Left ventricle myocardium superior (tissue), 1 donor: ENCODE measurements at places on chromosomes 6 and 20. TPM values are rescaled to one million over a fixed set of nuclear protein-coding genes. Genes with fewer than 3 reads are reported as not detected.

DNA sequence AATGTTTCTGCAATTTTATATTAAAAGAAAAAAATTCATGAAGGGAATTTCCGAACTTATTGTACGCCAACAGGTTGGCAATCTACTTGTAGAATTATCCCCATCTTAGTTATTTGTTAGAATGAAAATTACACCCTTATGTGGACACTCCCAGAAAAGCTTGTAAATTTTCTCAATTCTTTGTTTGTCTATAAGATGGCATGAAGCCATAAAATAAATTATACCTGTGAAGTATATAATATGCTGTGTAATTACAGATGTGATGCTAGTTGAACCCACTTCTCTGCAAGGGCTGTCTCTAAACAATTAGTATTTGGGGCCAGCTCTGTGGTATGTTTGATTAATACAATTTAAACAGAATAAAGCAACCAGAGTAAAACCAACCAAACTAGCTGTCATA lies 52.1 kb upstream of the DSP start:
- DNase-seq = no peak

GRCh38 chr20:61303675-61304074 lies 51.6 kb downstream of the CDH4 start:
- no peak for DNase-seq

GRCh38 chr6:6810727-6811126 lies 222.2 kb downstream of the LY86 start:
- DNase-seq = no peak

DNA sequence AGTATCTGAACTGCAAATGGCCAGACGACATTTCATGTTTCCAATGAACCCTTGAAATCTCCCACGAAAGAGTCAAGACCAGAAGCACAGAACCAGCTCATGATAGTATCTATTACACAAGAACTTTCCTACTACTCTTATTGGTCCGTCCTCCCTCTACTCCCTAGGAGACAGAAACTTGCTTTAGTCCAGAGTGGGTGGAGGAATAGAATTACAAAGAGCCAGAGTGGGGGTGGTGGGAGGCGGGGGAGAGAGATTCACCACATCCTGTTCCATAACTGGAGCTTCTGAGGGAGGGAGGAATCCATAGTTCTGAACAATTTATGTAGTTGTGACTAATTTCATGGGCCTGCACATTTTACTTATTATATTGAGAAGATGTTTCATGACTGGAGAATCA lies 18.5 kb upstream of the WFDC10A start:
- no peak for DNase-seq

DNA sequence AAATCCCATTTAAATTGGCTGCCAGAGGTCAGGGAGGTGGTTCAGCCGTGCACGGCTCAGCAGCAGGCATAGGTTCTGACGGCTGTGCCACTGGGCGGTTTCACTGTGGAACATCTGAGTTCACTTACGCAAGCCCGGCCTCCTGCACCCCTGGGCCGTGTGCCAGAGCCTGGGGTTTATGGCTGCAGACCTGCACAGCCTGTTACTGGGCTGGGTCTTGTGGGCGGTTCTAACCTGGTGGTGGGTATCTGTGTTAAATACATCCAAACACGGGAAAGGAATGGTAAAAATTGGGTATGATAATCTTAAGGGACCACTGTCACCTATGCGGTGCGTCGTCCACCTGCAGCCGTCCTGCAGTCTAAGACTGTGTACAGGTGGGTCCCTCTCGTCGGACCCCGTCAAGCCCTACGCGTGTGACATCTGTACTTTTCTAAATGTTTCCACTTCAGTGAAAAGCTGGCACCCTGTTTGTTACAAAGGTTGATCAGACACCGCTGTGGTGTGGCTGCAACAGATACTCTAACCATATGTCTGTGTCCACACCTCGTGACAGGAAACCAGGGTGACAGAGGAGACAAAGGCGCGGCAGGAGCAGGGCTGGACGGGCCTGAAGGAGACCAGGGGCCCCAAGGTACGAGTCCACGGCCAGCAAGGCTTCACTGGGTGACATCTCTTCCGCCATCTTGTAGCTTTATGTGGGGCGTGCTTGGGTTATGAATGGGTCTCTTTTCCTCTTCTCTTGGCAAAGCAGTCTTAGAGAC lies 21.5 kb downstream of the COL9A3 start:
- DNase-seq = peak; percentile 54

GRCh38 chr6:155219858-155220301 lies 43.9 kb upstream of the CLDN20 start:
- no peak for DNase-seq

- DNase-seq = no peak
These were observed 143.1 kb downstream of the CDK19 start for GRCh38 chr6:110672122-110672521.

GRCh38 chr6:4066029-4066755 lies 12.7 kb downstream of the FAM217A start:
- no peak for DNase-seq

DNA sequence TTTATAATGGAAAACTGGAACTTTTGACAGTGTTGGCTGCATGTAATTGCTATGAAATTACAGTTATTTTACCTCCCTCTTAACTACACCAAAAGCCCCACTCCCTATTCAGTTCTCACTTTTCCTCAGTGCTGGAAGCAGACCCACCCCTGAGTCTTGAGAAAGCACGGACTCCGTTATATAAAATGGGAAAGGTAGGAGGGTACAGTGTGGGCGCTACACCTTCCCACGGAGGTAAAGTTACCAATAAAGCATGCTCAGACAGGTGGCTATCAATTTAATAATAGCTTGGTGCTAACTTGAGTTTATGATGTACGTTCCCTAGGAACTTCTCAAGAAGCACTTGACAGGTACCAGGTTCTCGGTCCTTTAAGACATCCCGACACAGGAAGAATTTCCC lies 59.0 kb downstream of the CLIC5 start:
- no peak for DNase-seq

- no peak for DNase-seq
These were observed 194.4 kb downstream of the FOXA2 start for GRCh38 chr20:22389836-22390542.

DNA sequence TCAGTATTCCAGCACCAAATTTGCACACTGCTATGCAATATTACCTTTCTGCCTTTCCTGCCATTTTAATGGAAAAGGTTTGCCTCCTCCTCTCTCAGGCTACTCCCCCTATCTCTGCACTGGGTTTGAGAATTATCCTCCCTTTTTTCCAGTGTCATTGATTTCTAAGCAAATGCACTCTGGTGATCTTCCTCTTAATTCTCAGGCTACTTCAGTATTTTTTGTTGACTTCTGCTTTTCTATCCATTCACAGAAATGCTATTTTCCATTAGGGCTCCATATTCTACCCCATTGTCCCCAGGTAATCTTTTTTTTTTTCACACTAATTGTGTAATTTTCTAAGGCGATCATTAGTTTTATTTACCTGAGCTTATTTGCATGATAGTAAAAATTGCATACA lies 144.0 kb downstream of the GJA1 start:
- no peak for DNase-seq

DNA sequence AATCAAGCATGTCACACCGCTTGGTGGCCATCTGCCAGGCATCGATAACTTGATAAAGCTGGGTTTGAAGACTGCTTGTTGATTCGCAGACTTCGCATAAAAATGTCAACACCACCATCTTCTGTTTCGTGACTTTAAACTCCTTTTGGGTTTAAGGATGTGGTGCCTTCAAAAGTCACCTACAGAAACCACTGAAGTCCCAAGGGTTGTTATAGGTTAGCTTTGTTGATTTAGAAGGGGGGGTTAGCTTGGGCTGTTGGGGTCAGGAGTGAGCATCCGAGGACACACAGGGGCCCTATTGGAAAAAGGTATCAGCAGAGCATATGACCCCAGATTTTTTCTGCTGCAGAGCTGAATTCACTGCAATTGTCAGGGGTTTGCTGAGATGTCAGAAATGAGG lies 76.7 kb upstream of the SSTR4 start:
- DNase-seq = no peak

GRCh38 chr6:16741112-16742016 lies 19.9 kb downstream of the ATXN1 start:
- DNase-seq = no peak

DNA sequence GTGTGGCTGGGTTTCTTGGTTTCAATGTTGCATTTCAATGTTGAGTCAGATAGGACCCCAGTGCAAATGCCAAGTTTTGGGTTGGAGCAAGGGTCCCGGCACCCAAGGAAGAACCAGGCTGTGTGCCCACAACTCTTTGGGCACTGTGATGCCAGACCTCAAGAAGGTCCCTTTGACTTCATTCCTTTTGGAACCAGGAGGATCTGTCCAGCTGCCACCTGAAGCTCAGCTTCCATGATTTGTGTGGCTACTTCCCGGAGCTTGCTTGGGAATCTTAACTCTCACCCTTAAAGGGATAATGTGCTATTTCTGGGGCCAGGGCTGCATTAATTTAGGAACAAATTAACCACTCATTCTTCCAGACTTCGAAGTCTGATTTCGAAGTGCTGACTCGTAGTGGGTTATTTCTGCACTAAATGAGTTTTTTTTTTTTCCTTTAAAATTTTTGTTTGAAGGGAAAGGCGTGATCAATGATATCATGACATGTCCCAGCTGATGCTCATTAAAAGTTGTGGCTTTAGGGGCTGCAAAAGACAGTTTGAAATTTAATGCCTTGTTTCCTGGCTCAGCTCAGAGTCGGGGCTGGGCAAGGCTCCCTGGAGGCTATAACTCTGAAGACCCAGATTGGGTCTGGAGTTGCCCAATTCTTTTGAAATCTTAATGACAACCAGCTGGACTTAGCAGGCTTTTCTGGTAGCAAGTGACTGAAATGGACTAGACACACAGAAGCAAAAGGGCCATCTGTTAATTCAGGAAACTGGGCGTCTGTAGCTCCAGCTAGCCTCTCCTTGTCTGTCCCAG lies 24.0 kb upstream of the PHACTR3 start:
- no peak for DNase-seq

GRCh38 chr6:52512199-52512598 lies 64.7 kb downstream of the TRAM2 start:
- DNase-seq = peak; percentile 51

- no peak for DNase-seq
These were observed 781.6 kb upstream of the CHD6 start for GRCh38 chr20:42399802-42400201.

DNA sequence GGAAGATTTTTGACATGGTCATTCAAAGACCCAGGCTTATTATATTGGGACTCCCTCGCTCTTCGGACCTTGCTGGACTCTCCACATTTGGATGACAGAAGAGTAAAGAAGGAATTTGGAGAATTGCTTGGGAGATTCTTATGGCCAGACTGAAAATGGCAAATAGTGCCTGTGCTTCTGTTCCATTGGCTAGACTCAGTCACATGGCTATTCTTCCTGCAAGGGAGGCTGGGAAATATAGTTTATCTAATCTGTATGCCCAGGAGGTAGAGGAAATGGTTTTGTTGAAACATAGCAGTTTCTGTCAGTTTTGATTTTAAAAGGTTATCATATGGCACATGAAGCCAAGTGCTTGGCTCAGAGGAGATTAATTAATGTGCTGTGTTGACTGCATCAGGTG lies 286.6 kb upstream of the JAG1 start:
- no peak for DNase-seq

GRCh38 chr6:35496841-35497570 lies at the start of gene TEAD3:
Gene TEAD3, minus strand, starts transcription at chr6:35497079.
- peak; percentile 82 for DNase-seq

- DNase-seq = no peak
These were observed 109.6 kb downstream of the SLC22A3 start for GRCh38 chr6:160457823-160458222.

- DNase-seq = no peak
These were observed 26.9 kb downstream of the TTLL2 start for GRCh38 chr6:167351656-167352345.

- no peak for DNase-seq
These were observed 176.2 kb upstream of the SASH1 start for GRCh38 chr6:148166339-148166968.

GRCh38 chr6:37704066-37704465 lies 6.4 kb upstream of the MDGA1 start:
- no peak for DNase-seq

PDE7B gene
- total RNA-seq = 24.5 TPM

HLA-DMB gene
- 10.6 TPM for total RNA-seq

STMND1 gene
- not detected for total RNA-seq

SMLR1 gene
- not detected for total RNA-seq

RNF8 gene
- total RNA-seq = 15.7 TPM

LIME1 gene
- 2.7 TPM for total RNA-seq

AGER gene
- 3.0 TPM for total RNA-seq
